ENCODE measurements at places on chromosomes 7 and 10. TPM values are rescaled to one million over a fixed set of nuclear protein-coding genes. Genes with fewer than 3 reads are reported as not detected.

DNA sequence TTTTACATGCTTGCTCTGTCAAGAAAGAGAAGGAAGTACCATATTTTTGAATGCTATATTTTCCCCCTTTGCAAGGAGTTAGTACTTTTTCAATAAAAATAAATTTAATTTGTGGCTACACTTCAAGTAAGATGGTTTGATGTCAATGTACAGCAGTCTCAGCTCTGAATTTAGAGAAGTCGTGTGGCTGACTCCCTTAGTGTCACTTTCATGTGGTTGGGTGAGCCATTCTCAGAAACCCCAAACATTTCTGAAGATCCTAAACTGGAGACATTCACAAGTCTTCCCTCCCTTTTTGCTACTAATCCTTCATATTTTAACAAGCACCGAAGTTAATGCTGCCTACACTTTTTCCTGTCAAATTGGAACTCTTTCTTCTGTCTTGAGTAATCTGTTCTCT lies 244.4 kb downstream of the DYNC1I1 start:
- no peak for DNase-seq

DNA sequence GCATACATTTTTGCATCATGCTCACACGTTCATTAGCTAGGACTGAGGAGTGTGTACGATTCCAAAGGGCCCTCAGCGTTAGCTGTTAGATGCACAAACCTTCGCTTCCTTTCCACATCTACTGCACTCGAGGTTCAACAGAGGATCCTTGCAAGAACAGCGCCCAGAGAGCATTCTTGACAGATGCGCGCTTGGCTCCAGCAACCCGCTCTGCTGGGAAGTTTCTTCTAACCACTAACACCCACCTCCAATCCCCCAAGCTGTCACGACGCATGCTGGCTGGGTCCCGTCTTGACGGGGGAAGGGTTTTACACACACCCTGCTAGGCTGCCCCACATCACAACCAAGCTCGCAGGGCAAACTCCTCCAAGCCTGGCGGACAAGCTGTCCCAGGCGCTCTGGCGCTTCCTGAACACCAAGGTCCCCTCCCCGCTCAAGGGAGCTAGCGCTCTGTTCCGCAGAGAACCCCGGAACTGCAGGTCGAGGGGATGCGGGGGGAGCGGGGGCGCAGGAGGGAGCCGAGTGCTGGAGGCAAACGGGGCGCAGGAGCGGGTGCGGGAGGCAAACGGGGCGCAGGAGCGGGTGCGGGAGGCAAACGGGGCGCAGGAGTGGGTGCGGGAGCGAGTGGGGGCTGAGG lies 653 bp upstream of the ADRB1 start:
- no peak for DNase-seq

GRCh38 chr7:2474813-2475677 lies 1.2 kb downstream of the GRIFIN start:
- DNase-seq: no peak

The DYNC1I1 gene
- total RNA-seq: 6.9 TPM

Measured in ovary (tissue), 10 donors.